ENCODE measurements at places on chromosomes 4 and X. TPM values are rescaled to one million over a fixed set of nuclear protein-coding genes. Genes with fewer than 3 reads are reported as not detected.

DNA sequence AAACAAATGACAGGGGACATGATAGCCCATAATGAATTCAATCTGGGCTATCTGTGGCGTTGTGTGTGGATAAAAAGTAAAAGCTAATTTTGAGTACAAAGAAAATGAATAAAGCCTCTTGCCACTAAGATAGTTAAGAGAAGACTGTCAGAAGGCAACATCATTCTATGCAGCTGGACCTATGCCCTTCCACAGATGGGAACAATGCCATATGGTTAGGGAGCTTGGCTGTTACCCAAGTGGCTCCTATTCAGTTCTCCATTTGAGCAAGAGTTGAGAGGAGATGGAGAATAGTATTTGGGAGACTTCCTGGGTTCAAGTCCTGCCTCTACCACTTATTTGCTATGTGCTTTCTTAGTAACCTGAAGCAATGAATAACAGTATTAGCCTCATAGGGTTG lies 107.7 kb downstream of the ANXA3 start:
- DNase-seq = peak; percentile 22

DNA sequence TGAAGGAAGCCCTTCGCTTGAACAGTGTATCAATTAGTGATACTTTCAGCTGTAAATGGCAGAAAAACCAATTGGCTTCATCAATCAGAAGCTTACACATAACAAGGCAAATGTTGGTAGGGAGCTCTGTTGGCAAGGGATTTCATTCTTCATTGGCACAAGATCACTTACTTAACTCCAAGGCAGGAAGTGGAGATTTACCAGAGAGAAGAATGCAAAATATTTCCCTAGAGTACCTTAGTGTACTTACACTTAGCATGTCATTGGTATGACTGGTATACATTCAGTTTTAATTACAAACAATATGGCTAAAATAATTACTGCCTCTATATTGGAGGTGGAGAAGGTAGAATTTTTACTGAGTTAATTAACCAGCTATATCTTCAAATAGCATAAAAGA lies 545.0 kb downstream of the GABRG1 start:
- no peak for DNase-seq

SLC39A8 gene
- total RNA-seq = 8.3 TPM

STPG2 gene
- 2.2 TPM for total RNA-seq

GRCh38 chr4:55269995-55270394 lies 76.0 kb upstream of the SRD5A3 start:
- no peak for DNase-seq
